ENCODE measurements at places on chromosomes 3 and 15. TPM values are rescaled to one million over a fixed set of nuclear protein-coding genes. Genes with fewer than 3 reads are reported as not detected.

MON1A gene
- total RNA-seq, result 8.2 TPM

CEMIP gene
- total RNA-seq, result 51.9 TPM

TNK2 gene
- total RNA-seq, result 2.2 TPM

CX3CR1 gene
- not detected for total RNA-seq

TNNC1 gene
- total RNA-seq, result 1.3 TPM

TIMP4 gene
- total RNA-seq, result 0.56 TPM

IL1RAP gene
- total RNA-seq, result 9.4 TPM

DNA sequence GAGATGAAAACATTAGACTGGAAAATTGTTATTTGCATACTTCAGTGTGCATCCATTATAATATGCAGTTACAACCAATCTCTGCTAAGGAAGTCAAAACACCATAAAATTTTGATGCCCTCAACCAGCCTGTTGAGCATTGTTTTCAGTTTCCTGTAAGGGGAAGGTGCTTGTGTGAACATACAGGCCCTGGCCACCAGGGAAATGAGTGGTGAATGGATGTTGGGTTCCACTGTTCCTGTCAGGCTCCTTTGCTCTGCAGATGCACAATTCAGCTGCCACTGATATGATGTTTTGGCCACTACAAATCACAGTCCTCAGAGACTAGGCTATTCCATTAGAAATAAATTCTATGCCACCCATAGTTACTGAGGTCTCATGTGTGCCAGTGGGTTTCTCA is 184.6 kb downstream of the SYNPR start:
- DNase-seq, result no peak

DNA sequence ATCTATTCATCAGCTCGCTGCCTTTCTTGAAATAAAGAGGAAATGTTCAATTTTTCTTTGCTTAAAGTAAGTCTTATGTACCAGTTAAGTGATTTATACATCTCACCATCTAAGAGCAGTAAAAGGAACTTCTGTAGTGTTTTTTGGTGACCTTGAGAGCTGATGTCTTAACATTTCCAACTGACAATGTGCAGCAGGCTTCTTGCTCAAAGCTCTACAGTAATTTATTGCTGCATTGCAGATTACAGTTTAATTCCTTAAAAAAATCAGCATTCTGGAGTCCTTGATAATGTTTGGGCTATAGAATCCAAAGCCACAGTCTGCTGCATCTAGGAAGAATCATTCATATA is 61.6 kb downstream of the DIPK2A start:
- no peak for DNase-seq

GRCh38 chr3:177102553-177102952 is 94.7 kb downstream of the TBL1XR1 start:
- peak; percentile 52 for DNase-seq

DNA sequence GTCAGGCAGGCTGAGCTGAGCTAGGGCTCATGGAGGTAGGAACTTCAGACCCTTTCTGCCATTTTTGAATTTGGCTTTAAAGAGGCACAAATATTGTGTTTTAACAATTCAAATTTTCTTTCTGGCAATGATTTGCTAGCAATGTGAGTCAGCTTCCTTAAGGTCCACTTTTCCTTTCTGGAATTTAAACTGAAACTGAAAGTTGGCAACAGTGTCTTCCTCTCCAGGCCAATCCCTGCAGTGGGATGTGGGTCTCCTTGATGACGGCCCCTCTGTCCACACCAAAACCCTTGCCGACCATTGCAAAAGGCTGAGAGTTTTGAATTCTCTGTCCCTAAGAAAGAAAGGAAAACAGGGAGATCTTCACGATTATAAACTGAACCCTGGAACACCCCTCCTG is 27.1 kb downstream of the RPSA start:
- DNase-seq, result peak; percentile 67

GRCh38 chr15:42048821-42049200 is 28.0 kb upstream of the PLA2G4E start:
- DNase-seq, result no peak

GRCh38 chr3:15766406-15766805 is 31.4 kb downstream of the ANKRD28 start:
- DNase-seq, result no peak

DNA sequence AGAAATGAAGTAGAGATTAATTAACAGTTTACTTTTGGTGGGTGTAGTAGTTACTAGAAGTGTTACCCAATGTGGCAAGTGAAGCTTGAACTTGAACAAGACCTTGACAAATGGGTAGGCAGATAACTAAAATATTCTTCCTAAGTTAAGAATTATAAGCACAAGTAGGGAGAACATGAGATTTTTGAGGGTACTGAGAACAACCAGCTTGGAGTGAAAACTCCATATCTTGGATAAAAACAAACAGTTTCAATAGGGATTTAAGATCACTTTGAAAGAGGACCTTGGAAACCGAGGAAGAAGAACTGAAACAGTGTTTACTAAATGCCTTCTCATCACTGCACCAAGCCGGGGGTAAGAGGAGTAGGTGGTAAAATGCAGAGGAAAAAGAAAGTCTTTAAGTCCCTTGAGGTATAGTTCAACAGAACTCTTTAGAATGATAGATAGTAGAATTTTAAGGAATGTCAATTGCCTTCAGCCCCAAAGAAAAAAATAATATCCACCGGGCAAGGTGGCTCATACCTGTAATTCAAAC is 496.7 kb downstream of the NAALADL2 start:
- no peak for DNase-seq

DNA sequence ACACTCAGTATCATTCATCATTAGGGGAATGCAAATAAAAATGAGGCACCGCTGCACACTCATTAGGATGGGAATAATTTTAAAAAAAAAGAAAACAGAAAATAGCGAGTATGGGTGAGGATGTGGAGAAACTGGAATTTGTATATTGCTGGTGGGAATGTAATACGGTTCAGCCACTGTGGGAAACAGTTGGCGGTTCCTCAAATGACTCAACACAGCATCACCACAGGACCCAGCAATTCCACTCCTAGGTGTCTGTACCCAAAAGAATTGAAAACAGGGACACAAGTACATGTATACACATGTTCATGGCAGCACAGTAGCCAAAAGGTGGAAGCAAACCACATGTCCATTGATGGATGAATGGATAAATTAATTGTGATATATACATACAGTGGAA is 35.2 kb upstream of the RFTN1 start:
- DNase-seq, result peak; percentile 85

DNA sequence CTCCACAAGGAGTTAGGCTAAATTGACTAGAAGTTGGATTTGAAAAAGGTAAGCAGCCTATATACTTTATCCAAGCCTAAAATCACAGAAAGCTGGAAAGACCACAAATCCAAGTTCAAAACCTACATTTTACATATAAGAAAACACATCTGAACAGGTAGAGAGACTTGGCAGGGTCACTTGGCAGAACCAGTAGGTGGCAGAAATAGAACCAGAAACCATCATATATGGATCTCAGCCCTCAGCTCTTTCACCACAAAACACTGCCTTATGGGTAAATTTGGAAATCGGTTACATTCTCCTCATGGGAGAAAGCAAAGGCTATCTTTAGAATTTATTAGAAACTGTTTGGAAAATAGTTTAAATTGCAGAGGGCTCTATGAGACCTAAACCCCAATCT is 44.2 kb downstream of the MKRN2 start:
- no peak for DNase-seq

- DNase-seq, result peak; percentile 19
These were observed 4.8 kb upstream of the CSPG5 start for GRCh38 chr3:47583320-47584075.
